Gastroesophageal sphincter (tissue), 4 donors: ENCODE measurements at places on chromosomes 12 and 14. TPM values are rescaled to one million over a fixed set of nuclear protein-coding genes. Genes with fewer than 3 reads are reported as not detected.

The NCAPD2 gene
- 28.0 TPM for total RNA-seq

The POTEM gene
- total RNA-seq, result not detected

The OASL gene
- 0.35 TPM for total RNA-seq

The FOXN4 gene
- total RNA-seq, result not detected

The CMKLR1 gene
- total RNA-seq, result 12.3 TPM

The C12orf56 gene
- total RNA-seq, result not detected

The MIS18BP1 gene
- 17.2 TPM for total RNA-seq

The ADGRD1 gene
- total RNA-seq, result 19.1 TPM

The FGF6 gene
- total RNA-seq, result not detected

The SLC25A21 gene
- 0.40 TPM for total RNA-seq

The IFNG-AS1 gene
- not detected for total RNA-seq

The CPNE6 gene
- total RNA-seq, result 1.5 TPM

The SOAT2 gene
- total RNA-seq, result not detected

The SMCO2 gene
- total RNA-seq, result not detected

- ATAC-seq, result peak; percentile 87
These were observed 963 bp downstream of the ATL1 start for GRCh38 chr14:50560931-50561285.

DNA sequence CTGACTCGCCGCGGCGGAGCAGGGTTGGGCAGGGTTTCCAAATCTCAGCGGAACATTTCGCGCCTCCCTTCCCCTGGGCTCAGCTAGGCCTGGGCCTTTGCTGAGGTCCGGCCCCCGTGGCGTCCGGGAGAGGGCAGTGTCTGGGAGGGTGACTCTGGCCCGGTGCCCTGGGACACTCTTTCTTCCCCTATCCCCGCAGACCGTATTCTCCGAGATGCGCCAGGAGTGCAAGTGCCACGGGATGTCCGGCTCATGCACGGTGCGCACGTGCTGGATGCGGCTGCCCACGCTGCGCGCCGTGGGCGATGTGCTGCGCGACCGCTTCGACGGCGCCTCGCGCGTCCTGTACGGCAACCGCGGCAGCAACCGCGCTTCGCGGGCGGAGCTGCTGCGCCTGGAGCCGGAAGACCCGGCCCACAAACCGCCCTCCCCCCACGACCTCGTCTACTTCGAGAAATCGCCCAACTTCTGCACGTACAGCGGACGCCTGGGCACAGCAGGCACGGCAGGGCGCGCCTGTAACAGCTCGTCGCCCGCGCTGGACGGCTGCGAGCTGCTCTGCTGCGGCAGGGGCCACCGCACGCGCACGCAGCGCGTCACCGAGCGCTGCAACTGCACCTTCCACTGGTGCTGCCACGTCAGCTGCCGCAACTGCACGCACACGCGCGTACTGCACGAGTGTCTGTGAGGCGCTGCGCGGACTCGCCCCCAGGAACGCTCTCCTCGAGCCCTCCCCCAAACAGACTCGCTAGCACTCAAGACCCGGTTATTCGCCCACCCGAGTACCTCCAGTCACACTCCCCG, 3.0 kb downstream of the WNT1 start:
- ATAC-seq, result no peak

- no peak for ATAC-seq
These were observed 3.4 kb downstream of the MMP17 start for GRCh38 chr12:131831635-131832041.

GRCh38 chr14:75428230-75429104, 645 bp downstream of the JDP2 start:
- peak; percentile 32 for ATAC-seq

DNA sequence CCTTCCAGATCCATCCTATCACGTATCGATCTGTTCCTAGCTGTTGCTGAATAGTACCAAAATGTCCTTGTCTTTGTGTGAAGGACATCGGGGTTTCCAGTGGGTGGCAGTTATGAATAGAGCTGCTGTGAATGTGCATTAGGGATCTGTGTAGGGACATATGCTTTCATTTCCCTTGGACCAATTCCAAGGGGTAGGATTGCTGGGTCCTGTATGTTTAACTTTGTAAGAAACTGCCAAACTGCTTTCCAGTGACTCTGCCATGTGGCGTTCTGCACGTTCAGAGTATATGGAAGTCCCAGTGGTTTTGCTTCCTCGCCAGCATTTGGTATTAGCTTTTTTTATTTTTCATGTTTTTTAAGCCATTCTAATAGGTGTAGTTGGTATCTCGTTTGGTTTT, 28.6 kb downstream of the PACS2 start:
- ATAC-seq, result no peak

- ATAC-seq, result peak; percentile 56
These were observed 699 bp downstream of the MGAT2 start for GRCh38 chr14:49621114-49621881.

DNA sequence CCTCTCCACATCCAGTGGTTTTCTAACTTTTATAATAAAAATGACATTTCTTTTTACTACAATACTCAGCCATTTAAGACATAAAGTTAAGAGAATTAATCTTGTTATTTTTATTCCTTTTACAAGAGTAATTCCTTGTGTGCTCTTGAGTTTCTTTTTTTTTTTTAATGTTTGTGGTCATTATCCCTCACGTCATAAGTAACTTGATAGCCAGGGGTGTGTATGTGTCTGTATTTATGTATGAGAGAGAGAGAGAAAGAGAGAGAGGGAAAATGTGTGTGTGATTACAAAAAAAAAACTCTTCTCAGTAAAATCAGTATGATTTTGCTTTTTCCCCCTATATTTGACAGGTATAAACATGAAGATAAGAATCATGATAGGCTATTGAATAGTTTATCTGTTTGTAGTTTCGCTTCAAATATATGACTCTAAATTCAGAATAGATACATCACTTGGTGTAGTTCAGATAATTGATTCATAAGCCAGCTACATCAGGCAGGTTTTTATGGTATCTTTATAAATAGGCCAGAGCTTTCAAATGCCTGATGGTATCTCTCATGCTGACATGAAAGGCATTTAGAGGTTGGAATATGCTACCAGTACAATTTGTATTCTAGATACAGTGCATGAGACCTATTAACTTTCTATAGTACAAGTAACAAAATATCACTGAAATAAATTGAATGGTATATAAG, 34.9 kb downstream of the RERGL start:
- no peak for ATAC-seq

GRCh38 chr14:26791117-26791806, 193.4 kb upstream of the NOVA1 start:
- no peak for ATAC-seq

GRCh38 chr14:22848351-22849164, 12.2 kb downstream of the MMP14 start:
- ATAC-seq, result peak; percentile 71

- no peak for ATAC-seq
These were observed 135.6 kb upstream of the PTPRB start for GRCh38 chr12:70772836-70773235.

GRCh38 chr14:86915406-86915805, 1077.6 kb downstream of the GALC start:
- ATAC-seq, result no peak

- no peak for ATAC-seq
These were observed 32.4 kb downstream of the FLVCR2 start for GRCh38 chr14:75610834-75611233.

DNA sequence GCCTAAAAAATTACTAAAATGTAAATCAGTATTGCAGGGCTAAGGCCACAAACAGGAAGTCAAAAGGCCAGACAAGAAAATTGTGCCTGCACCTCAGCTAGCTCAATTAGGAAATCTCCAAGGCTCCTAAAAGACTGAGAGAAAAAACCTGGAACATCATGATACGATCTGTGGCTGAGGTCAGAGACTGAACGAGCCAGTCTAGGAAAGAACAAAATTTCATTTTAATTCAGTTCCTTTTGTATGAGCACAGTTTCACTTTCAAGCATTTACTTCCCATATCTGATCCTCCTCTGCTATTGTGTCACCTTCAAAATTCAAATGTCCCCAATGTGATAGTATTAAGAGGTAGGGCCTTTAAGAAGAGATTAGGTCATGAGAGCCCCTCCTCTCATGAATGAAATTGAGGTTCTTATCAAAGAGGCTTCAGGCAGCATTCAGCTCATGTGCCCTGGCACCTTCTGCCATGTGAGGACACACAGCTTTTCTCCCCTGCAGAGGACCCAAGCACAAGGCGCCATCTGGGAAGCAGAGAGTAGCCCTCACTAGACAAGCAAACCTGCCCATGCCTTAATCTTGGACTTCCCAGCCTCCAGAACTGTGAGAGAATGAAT, 14.8 kb downstream of the PRKAB1 start:
- ATAC-seq, result no peak

DNA sequence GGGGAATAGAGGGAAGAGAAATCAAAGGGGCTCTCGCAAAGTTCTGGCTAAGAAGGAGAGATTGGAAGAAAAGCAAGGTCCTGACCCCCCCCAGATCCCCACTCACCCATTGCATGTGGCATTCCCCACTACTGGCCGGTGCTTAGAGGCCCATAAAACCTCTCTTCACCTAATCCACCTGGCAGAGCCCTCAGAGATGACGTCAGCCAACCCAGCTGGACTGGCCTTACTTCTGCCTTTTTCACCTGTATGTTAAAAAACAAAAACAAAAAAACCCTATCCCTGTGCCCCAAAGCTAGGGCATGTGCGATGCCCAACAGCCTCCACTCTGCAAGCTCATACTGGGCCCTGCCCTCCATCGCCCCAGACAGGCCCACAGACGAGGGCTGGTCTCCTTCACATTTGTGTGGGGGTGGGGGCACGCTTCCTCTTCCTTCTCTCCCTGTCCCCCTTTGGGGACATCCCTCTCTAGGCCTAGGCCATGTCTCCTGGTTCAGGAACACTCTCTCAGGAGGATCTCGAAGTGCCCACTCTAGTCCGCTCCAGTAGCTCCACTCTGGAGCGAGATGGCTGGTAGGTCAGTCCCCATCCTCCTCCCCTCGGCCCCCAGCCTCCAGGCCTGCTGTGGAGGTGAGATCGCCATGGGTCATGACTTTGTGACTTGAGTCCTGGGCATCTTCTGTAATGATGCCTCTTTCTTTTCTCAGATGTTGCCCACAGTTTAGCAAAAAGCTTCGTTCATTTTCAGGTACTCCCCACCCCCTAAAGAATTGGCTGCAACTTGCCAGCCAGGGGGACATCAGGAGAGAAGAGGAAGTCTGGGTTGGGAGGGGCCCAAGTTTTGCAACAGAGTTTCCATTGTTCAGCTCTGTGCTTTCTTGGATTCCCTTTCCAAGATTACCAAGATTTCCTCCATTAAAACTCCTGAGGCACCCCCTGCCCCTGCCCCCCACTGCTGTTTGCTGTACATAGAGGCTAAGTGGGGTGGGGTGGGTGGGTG, 37.0 kb downstream of the FIGNL2 start:
- ATAC-seq, result no peak

DNA sequence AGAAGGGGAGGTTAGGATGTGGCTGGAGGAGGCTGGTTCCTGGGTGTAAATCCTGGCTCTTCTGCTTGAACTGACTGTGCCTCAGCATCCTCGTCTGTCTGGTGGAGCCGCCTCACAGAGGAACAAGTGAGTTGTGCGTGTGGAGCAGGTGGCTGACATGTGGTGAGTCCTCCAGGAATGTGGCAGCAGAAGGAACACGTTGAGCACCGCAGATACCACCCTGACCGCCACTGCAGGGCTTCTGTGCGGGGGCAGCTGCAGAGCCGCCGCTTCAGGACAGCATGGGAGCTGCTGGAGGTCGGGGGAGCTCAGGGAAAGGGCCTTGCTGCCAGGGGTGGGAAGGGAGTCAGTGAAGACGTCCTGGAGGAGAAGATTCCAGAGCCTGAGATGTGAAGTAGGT, 48.9 kb downstream of the TRAF3 start:
- ATAC-seq, result no peak

GRCh38 chr14:63952933-63953437, 100.2 kb downstream of the SYNE2 start:
- ATAC-seq, result no peak

- ATAC-seq, result no peak
These were observed 6.2 kb upstream of the SLC7A7 start for GRCh38 chr14:22821193-22822015.

- ATAC-seq, result no peak
These were observed 106.8 kb downstream of the TMEM260 start for GRCh38 chr14:56686416-56686815.

GRCh38 chr12:26102953-26103352, 21.9 kb downstream of the BHLHE41 start:
- no peak for ATAC-seq

DNA sequence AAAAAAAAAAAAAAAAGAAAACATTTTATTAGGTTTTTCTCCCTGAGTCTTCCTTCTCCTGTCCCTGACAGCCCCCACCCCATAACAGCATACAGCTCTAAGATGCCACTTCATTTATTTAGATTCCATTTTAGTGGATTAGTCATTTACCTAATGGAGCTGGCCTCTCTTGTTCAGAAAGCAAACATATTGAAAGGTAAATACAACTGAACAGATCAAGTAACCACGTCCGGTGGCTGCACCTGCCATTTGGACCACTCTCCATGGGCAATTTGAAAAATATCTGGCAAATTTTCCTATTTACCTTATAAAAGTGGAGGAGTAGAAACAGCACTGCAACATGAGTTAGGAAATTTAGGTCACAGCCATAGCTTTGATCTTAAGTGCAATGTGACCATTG, 254.6 kb downstream of the C12orf42 start:
- no peak for ATAC-seq

DNA sequence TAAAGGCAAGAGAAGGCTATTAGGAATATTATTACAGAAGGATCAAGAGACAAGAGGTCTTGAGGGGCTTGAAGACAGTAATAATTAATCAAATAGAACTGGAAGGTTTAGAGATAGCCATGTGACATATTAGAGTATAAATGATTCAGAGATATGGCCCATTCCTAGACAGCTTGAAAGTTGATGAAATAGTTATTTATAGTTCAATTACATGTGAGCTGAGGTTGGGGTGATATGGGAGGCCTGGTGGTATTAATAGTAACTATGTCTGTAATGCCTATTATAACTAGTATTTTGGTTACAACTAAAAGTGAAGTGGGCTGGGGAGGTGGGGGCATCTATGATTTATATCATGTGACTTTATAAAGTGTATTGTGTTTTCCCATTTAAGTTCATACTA, 14.1 kb upstream of the MIS18BP1 start:
- no peak for ATAC-seq

DNA sequence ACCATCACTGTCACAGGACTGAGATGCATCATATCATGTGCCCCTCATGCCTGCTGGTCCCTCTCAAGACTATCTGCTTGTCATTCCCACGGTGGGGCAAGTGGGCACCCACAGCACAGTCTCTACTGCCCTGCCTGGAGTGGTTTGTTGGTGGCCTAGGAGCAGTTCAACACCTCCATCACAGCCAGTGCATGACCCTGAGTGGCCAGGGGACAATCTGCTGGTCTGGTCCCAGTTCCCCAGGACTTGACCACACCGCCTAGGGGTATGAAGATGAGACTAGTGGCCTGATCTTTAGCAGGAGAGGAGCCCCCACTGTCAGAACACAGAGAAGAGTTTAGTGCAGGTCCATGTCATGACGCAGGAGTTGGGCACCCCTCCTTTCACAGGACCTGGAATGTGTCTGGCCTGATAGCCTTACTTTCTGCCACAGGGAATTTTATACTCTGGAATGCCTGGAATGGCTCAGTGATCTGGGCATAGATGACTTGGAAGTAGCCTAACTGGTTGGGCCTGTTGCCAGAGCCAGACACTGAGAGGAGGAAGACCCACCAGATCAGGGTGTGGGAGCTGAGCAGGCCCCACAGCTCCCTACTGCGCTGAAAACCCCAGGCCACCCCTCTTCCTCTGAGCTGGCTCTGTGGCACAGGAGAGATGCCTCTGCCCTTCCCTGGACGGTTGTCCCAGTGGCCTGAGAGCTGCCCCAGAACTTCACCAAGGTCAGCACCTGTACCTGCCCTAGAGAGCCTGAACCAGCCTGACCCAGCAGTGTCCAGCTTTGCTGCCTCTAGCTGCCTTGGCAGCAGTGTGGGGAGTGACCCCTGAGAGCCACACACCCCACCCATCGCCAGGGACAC, 83.3 kb downstream of the PUS7L start:
- ATAC-seq, result no peak
